A673 (cell line): ENCODE measurements at places on chromosomes 1 and 21. TPM values are rescaled to one million over a fixed set of nuclear protein-coding genes. Genes with fewer than 3 reads are reported as not detected.

DNA sequence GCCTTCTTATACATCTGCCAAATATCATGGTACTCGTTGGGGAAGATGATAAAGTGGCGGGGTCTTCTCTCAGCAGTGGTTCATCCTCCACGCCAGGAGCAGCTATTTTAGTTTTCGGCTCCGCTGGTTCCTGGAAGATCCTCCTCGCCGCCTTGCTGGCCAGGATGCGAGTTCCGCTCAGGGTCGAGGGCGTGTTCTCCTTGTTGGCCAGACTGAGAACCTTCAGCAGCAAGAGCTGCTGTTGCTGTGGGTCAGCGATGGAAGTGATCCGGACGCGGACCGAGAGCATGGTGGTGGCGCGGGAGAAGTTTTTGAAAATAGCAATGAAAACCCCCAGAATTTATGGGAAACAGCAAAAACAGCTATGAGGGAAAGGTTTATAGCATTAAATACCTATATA lies 11.4 kb upstream of the CFAP126 start:
- H3K4me3 ChIP-seq = peak overlapping the region; percentile 23
- no peaks in the 10 kb centered on the region for H3K27me3 ChIP-seq
- H3K27ac ChIP-seq = no peak overlapping the region

DNA sequence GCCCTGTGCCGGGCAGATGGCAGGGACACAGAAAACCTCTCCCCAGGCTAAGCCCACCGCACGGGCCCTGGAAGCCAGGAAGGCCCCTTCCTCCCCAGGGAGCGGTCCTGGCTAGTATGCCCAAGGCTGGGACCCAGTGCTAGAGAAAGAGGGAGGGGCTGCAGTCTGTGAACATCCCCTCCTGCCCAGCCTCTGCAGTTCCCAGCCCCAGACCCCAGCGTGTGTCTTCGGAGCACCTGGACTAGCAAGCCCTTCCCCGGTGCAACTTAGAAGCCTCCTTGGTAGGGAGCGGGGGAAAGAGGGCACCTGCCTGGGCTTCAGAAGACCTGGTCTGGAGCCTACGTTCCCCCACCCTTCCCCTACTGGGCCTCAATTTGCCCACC lies 2.1 kb downstream of the PLEKHG5 start:
- peaks cover 14% of the 10 kb centered on the region for H3K4me1 ChIP-seq
- H3K27me3 ChIP-seq = peaks cover 20% of the 10 kb centered on the region
- no peaks in the 10 kb centered on the region for H3K36me3 ChIP-seq
- no peak for DNase-seq

- H3K27me3 ChIP-seq = no peaks in the 10 kb centered on the region
- no peak for DNase-seq
- H3K36me3 ChIP-seq = no peaks in the 10 kb centered on the region
Observed at GRCh38 chr1:75482951-75483350, 128.0 kb downstream of the SLC44A5 start.

- no peak for DNase-seq
- H3K27me3 ChIP-seq = no peaks in the 10 kb centered on the region
- no peaks in the 10 kb centered on the region for H3K4me1 ChIP-seq
- H3K4me3 ChIP-seq = no peak overlapping the region
- H3K36me3 ChIP-seq = no peaks in the 10 kb centered on the region
- no peak overlapping the region for H3K27ac ChIP-seq
Observed at GRCh38 chr1:172700556-172700955, 41.7 kb downstream of the FASLG start.

- no peak overlapping the region for H3K4me3 ChIP-seq
- no peaks in the 10 kb centered on the region for H3K27me3 ChIP-seq
- H3K4me1 ChIP-seq = no peaks in the 10 kb centered on the region
Observed at GRCh38 chr1:246128494-246129069, 378.5 kb downstream of the SMYD3 start.

GRCh38 chr1:205714190-205714905 lies 34.0 kb upstream of the SLC45A3 start:
- H3K27me3 ChIP-seq = no peaks in the 10 kb centered on the region
- no peaks in the 10 kb centered on the region for H3K4me1 ChIP-seq
- peak; percentile 26 for DNase-seq
- H3K36me3 ChIP-seq = peaks cover 76% of the 10 kb centered on the region

Gene KCNA3
- total RNA-seq = 0.15 and 0.43 TPM in 2 replicates

Gene PDE4B
- 15.5 and 20.0 TPM in 2 replicates for total RNA-seq

Gene OSCP1
- 5.7 and 10.6 TPM in 2 replicates for total RNA-seq
